ENCODE measurements at places on chromosomes 6 and 20. TPM values are rescaled to one million over a fixed set of nuclear protein-coding genes. Genes with fewer than 3 reads are reported as not detected.
A peak's percentile ranks its signal among the peaks of the same experiment; 100 is the strongest.

- DNase-seq, result no peak
These were observed 524.4 kb downstream of the KIF16B start for GRCh38 chr20:16048876-16049275.

DNA sequence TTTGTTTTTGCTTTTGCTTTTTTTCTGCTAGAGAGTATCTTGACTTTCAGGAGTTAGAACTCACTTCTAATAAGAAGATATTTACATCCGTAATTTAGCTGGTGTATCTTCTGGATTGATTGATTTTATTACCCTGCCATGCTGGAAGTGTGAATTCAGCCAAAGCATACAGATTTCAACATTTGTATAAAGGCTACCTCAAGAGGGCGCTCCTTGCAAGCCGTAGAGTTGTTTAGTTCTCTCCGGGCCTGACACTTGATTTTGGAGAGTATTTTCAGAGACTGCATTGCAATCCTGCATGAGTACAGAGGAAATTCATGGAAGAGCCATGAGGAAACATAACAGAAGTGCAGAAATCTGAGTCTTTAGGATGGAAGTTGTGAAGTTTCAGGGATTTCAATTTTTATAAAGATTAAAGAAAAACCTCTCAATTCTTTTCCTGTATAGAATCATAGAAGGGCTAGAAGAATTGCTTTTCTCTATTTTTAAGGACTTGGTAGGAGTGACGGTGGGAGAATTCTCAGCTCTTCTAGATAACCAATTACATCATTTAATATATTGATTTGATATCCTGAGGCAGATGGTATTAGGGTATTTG lies 66.7 kb upstream of the TIAM2 start:
- peak; percentile 73 for DNase-seq

BANF2 gene
- polyA plus RNA-seq, result not detected

- no peak for DNase-seq
These were observed 59.3 kb upstream of the SPTLC3 start for GRCh38 chr20:12949429-12949980.

CDSN gene
- polyA plus RNA-seq, result not detected

FNDC1 gene
- polyA plus RNA-seq, result 11.0 TPM

DNA sequence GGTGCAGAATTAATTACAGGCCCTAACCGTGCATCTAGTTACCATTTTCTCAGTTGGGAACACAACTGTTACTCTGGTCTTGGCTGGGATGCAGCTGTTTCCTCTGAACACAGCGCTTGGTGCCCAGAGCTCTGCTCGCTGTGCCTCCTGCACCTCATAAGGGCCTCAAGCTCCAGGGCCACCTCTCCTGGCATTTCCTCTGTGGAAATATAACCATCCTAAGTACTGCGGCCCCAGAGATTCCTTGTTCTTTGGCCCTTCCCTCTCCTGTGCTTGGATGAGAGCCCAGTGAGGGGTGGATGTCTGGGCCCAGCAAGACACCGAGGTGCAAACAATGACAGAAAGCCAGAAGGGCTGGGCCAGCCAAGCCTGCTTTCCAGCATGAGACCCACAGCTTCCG lies 169.9 kb upstream of the CST7 start:
- DNase-seq, result no peak

TAAR6 gene
- not detected for polyA plus RNA-seq

- DNase-seq, result no peak
These were observed 7.7 kb upstream of the PTPRA start for GRCh38 chr20:2865630-2866029.

Measured in renal cortex interstitium (tissue), 15 donors.